ENCODE measurements at places on chromosomes 12 and 14.

GRCh38 chr12:44960856-44961255, 84.7 kb upstream of the NELL2 start:
- DNase-seq = no peak

- no peak for DNase-seq
Observed at GRCh38 chr14:44309331-44309730, 197.8 kb downstream of the FSCB start.

DNA sequence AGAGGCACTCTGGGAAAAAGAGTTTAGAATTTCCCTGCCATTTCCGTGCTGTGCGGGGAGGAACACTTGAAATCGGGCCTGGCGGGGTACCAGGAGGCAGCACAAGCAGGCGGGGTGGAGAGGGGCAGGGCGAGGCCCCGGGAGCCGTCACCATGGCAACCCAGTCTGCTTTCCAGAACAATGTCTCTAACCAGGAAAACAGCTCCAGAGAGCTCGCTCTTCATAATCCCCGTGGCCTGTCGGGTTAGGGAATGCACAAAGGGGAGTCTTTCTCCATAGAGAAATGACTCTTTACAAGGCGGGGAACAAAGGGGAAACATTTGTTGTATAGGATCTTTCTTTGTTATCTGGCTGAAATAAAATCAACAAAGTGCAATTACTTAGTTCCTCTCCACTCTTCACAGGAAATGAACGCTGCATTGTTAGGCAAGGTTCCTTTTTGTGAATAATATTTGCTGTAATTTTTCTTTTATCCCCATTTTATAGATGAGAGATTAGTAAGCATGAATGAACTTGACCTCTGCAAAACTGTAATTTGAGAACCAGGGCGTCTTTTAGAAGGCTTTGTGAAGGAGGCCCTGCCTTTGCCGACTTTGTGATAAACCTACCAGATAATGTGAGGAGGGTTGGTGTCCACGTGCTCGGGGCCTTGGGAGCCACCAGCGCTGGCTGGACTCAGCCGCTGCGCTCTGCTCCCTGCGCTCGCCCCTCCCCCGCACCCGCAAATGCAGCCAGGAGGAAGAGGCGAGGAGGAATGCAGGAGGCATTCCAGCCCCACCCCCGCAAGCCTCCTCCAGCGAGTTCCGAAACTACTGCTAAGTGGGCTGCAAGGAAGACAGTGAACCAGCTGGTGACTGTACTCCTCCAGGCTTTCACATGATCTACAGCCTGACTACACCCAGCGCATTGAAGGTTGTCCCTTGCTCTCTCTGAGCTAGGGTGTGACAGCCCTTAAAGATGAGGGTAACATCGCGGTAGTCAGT, 105.2 kb upstream of the ATF7IP start:
- DNase-seq = no peak

DNA sequence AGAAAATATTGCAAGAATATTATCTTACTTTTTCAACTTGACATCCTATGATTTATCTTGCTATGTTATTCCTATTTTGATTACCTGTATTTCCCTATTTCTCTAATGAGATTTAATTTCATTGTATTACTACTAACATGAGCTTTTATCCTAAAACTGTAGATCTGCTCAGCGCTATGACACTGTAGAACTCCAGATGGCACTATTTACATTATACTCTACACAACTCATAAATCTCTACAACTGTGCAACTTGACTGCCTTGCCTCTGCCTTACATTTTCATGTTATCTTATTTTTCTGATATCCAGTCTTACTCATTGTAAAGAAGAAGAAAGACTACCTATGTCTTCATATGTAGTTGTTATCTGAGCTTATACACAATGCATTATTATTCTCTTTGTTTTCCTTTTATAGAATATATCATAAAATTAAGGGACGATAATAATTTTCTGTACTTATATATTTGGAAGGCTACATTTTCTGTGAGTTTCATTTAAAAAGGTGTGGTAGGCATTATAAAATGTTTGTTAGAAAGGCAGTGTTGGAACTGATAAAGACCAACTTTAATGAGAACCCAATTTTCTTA, 24.1 kb downstream of the NUP37 start:
- no peak for DNase-seq

DNA sequence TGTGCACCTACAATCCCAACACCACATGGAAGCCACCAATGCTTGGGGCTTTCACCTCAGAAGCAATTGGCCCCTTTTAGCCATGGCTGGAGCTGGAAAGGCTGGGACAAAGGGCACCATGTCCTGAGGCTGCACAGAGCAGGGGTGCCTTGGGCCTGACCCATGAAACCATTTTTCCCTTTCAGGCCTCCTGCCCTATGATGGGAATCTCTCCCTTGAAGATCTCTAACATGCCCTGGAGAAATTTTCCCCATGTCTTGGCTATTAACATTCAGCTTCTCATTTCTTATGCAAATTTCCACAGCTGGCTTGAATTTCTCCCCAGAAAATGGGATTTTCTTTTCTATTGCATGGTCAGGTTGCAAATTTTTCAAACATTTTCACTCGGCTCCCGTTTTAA, 823.6 kb downstream of the GALC start:
- no peak for DNase-seq

DNA sequence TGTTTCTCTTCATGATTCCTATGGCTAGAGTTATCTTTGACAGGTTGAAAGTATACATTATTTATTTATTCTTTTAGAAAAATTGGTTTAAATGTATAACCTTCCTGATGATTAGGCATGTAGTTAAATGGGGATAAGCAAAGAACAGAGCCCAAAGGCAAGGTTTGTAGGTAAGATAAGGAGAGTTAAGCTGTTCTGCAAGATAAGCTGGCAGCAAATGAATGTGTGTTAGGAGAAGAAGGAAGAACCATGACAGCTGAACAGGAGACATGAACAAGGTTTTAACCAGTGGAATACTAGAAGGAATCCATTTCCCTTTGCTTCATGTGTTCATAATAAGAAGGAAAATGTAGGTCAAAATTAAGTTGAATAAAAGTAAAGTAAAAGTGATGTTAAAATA, 1330.1 kb upstream of the USP15 start:
- no peak for DNase-seq

- DNase-seq = no peak
Observed at GRCh38 chr12:2642896-2643425, 151.8 kb upstream of the FKBP4 start.

GRCh38 chr12:45827974-45828373, 98.5 kb downstream of the ARID2 start:
- DNase-seq = no peak

GRCh38 chr12:31370531-31371255, 44.7 kb upstream of the SINHCAF start:
- no peak for DNase-seq

GRCh38 chr14:38959021-38959420, 144.0 kb downstream of the SEC23A start:
- no peak for DNase-seq

DNA sequence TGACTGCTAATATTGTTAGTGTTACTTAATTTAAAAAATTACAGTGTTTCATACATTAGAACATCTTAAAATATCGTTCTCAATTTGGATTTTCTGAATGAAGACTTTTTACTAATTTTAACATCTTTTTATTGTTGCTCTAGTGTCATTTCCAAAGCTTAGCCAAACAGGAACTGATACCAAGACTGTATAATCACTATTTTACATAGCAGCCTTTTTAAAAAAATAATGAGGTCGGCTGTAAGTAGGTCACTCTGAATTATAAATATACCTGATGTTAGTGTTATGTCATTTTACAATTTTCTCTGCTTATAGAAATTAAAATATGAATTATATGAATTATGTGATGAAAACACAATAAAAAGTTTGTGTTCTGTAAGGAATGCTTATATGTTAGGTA, 321.5 kb downstream of the TMEM117 start:
- DNase-seq = no peak

DNA sequence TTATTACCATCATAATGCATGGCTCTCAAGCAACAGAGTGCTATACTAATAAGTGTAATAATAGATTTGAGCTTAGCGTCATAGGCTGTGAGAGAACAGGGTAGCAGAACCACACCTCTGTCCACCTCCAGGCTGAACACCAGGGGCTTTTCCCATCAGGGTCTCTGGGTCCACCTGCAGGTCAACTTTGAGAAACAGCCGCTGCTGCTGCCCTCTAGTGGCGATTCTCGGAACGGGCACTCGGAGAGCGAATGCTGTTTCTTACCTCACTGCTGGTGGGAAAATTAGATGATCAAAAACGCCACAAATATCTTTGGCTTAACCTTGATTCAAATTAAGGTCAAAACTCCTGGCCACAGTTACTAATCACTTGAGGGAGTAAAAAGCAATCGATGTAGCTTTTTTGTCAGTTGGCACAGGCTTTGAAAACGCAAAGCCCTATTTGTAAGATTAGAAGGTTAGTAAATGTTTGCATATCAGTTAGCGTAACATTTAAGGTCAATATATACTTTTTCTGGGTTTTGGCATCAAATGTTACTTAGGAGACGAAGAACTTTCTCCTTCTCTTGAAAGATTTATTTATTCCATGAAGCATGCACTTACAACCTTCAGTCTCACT, 127.9 kb upstream of the TMEM132D start:
- peak; percentile 31 for DNase-seq

GRCh38 chr14:78902010-78902623, 731.9 kb downstream of the NRXN3 start:
- DNase-seq = no peak

DNA sequence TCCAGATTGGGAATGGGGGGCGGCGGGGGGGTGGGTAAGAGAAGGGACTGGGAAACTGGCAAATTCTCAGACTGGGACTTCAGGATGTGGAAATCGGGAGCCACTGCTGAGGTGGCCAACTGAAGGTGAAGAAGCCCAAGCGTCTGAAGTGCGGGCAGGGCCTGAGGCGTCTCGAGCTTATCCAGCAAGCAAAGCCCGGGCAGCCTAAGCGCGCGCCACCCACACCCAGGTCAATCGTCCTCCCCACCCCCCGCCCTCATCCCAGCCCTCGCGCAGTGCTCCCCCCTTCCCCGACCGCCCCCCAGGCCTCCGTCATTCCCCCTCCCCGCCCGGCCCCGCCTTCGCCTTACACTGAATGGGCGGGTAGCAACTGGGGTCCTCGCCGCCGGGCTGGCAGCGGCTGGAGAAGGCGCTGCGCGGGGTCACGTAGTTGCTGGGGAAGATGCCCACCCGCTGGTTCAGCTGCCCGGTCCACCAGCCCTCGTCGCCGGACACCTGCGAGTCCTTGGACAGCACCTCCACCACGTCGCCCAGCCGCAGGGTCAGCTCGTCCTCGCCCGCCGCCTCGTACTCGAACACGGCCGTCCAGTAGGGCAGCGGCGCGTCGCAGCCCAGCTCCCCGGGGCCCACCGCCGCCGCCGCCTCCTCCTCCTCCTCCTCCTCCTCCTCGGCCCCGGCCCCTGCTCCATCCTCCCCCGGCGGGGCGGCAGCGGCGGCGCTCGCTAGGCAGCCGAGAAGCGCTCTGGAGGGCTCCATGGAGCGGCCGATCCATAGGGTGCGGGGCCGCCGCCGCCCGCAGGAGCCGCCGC, 693 bp downstream of the MAP3K9 start:
- peak; percentile 17 for DNase-seq

- no peak for DNase-seq
Observed at GRCh38 chr12:116189692-116190091, 87.8 kb downstream of the MED13L start.

GRCh38 chr12:79983492-79983891, 48.6 kb upstream of the PPP1R12A start:
- no peak for DNase-seq

- no peak for DNase-seq
Observed at GRCh38 chr14:101228949-101229541, 325.5 kb upstream of the RTL1 start.

GRCh38 chr12:40474630-40475029, 217.6 kb upstream of the CNTN1 start:
- no peak for DNase-seq

DNA sequence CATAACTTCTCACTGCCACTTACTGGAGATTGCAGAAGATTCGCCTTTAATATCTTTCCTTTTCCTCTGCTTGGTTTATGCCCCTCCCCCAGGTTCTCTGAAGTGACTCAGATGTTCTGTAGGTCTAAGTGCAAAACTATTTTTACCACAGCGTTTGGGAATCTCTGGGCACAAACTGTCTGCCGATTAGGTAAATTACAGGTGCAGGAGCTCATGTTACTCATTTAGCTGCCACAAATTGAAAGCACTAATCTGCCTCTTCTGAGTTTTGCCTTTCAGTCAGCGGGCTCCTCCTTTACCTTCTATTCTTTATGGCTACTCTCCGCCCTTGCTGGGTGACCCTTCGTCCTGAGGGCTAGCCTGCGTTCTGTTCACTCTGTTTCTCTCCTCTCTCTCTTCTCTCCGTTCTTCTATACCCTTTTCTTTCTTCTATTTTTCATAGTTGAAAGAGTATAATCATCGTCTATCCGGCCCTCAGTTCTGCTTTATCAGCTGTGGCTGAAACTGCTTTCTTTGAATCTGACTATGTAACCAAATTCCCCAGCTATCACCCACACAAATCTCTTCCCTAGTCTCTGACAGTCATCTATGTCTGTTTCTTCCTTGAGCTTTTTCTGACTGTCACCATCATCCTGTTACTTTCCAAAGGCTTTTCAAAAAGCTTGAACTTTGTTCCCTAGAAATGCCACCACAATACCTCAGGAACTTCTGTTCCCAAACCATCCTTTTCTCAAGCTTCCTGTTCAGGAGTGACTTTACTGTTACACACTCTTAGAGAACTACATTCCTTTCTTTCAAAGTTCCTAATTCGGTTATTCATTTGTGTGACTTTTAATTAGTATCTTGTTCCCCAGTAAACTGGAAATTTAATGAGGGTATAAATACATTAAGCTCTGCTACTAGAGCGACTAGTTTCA, 4.3 kb upstream of the MYF6 start:
- DNase-seq = no peak

- no peak for DNase-seq
Observed at GRCh38 chr14:70897464-70897863, 9.8 kb upstream of the PCNX1 start.

Measured in T-helper 2 cell (primary cell).